ENCODE measurements at places on chromosomes 4 and X. TPM values are rescaled to one million over a fixed set of nuclear protein-coding genes. Genes with fewer than 3 reads are reported as not detected.

GRCh38 chrX:12421918-12422317 lies 283.6 kb downstream of the FRMPD4 start:
- DNase-seq: no peak

- DNase-seq: peak; percentile 62
Observed at GRCh38 chr4:153649572-153649991, 34.5 kb upstream of the TLR2 start.

DNA sequence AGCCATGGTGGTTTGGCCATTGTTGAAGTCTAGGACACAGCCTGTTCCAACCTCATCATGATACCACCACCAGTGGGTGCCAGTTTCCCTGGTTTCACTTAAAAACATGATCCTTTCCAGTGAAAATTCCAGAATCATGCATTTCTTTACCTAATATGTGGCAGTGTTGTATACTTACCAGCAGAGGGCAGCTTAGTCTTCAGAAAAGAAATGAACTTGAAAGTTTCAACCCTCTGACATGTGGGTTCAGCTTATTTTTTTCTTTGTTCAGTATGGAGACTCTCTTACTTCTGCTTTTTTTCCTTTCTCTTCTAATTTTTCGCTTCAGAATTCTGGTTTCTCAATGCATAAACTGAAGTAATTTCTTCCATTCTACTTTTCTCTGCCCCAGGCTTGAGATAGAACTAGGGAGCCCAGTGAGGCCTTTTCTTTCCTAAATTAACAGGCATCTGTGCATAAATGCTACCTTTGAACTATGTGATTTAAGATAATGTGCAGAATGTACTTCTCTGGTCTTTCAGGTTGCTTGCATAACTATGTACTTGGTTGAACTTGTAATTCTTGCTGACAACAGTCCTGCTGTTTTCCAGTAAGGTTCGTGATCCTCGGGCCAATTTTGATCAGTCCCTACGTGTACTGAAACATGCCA lies 10.7 kb downstream of the LIAS start:
- peak; percentile 85 for DNase-seq

Gene SLC34A2
- total RNA-seq: not detected

DNA sequence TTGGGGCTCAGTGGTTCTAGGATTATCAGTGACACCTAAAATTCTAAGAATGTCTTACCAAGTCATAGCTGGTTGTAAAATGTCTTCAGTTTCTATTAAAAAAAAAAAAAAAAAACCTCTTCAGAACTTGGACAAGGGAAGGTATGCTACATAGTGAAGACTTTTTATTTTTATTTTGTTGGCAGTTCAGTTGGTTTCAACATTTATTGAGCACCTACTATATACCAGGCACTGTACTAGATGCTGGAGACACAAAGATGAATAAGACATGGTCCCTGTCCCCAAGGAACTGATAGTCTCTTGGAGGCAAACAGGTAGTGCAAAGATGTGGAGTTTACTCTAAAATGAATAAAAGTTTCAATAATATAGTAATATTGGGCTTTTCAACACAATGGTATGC lies 8.9 kb upstream of the BBS7 start:
- no peak for DNase-seq

DNA sequence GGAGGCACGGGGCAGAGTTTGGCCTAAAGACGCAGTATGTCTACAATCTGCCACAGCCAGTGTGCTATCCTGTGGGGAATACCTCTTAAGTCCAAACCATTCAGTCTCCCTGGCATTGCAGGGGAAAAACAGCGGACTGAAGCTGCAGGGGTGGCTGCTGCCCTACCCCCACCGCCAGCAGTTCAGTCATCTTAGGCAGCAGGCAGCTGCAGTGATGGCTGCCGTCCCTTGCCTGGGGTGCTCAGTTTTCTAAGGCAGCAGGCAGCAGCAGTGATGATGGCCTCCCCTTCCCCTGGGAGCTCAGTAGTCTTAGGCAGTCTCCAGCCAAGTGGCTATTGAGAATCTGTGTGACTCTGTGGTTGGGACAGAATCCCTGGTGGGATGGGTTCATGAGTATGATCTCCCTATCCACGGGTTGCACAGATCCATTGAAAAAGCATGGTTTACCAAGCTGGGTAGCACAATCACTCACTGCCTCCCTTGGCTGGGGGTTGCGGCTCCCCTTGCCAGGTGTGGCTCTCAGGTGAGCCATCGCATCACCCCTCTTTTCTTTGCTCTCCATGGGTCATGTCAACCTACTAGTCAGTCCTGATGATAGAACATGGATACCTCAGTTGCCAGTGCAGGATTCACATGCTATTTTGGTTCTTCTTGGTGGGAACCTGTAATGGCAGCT lies 48.9 kb upstream of the GRID2 start:
- DNase-seq: no peak

- peak; percentile 53 for DNase-seq
Observed at GRCh38 chr4:87679449-87680169, 29.5 kb downstream of the DMP1 start.

Gene DMD
- total RNA-seq: not detected

DNA sequence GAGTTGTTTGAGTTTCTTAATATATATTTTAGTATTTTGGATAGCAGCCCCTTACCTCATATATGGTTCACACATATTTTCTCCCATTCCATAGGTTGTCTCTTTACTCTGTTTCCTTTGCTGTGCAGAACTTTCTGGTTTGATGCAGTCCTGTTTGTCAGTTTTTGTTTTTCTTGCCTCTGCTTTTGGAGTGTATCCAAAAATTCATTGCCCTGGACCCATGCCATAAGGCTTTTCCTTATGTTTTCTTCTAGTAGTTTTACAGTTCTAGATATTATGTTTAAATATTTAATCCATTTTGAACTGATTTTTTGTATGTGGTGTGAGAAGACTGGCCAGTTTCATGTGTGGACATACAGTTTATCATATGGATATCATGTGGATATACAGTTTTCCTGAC lies 58.5 kb upstream of the NUDT6 start:
- DNase-seq: no peak

Gene RAB40AL
- total RNA-seq: 0.40 TPM

GRCh38 chr4:86857341-86858052 lies 8.3 kb upstream of the SLC10A6 start:
- peak; percentile 72 for DNase-seq

GRCh38 chrX:137413190-137413589 lies 152.7 kb upstream of the ZIC3 start:
- DNase-seq: no peak

- peak; percentile 60 for DNase-seq
Observed at GRCh38 chr4:52984462-52984881, 122.4 kb downstream of the RASL11B start.

- DNase-seq: peak; percentile 75
Observed at GRCh38 chr4:165476214-165477098, 97.6 kb downstream of the CPE start.

DNA sequence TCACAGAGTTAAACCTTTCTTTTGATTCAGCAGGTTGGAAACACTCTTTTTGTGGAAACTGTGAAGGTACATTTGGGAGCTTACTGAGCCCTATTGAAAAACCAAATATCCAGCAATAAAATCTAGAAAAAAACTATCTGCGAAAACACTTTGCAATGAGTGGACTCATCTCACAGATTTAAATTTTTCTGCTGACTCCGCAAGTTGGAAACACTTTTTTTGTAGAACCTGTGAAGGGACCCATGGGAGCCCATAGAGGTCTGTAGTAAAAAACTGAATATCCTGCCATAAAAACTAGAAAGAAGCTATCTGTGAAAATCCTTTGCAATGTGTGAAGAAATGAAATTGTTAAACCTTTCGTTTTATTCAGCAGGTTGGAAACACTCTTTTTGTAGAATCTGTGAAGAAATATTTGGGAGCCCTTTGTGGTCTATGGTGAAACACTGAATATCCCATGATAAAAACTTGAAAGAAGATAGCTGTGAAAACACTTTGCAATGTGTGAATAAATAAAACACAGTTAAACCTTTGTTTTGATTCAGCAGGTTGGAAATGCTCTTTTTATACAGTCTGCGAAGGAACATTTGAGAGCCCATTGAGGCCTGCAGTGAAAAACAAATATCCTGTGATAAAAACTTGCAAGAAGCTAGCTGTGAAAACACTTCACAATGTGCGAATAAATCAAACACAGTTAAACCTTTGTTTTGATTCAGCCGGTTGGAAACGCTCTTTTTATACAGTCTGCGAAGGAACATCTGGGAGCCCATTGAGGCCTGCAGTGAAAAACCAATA lies 22.3 kb upstream of the DCUN1D4 start:
- DNase-seq: no peak

Gene HSPA4L
- total RNA-seq: 9.2 TPM

DNA sequence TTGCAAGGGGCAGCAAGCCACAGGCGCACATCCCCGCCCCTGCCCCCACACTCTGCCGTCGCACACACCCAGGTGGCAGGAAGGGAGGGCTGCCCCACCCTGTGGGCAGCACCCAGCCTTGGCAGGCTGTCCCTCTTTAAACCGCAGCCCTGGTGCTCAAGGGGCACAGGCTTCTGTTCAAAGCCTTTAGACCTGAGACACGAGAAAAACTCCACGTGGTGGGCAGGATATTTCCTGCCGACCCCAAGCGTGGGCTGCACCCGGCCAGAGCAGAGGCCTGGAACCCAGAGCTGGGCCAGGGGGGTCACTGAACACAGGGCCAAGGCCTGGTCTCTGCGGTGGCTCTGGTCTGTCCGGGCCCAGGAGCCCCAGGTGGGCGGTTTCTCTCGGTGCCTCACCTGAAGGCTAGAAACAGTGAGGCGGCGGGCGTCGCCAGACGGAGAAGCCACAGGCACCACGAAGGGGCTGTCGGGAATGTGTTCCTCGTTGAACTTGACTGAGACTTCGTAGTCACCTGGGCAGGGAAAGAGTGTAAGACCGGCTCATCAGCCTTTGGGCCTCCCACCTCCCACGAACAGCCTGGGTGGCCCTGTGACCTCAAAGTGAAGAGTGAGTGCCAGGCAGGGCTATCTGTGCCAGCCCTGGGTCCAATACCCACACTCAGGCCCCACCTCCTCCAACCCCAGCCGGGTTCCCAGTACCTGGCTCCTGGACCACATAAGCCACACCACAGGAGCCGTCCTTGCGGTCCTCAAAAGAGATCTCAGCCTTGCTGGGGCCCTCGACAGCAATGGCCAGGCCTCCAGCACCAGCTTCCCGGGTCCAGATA lies 23.0 kb downstream of the FLNA start:
- DNase-seq: no peak

DNA sequence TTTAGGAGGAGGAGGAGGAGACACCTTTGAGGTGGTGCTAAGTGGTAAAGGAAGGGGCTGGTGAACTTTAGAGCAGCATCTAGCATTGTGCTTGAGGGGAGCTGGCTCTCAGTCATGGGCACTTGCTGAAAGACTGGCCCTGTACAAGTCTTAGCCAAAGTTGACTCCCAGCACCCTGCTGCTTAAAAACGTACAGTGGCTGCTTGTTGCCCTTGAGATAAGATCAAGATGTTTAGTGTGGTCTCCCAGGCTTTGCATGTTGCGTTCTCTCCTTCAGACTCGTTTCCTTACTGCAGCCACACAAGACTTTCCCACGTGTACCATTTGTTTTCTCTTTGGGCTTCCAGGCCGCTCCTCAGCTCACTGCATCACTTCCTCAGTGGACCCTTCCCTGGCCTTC lies 1.8 kb downstream of the MED28 start:
- no peak for DNase-seq

GRCh38 chrX:153499341-153499740 lies 4.6 kb downstream of the BGN start:
- no peak for DNase-seq

Gene BTK
- total RNA-seq: not detected

DNA sequence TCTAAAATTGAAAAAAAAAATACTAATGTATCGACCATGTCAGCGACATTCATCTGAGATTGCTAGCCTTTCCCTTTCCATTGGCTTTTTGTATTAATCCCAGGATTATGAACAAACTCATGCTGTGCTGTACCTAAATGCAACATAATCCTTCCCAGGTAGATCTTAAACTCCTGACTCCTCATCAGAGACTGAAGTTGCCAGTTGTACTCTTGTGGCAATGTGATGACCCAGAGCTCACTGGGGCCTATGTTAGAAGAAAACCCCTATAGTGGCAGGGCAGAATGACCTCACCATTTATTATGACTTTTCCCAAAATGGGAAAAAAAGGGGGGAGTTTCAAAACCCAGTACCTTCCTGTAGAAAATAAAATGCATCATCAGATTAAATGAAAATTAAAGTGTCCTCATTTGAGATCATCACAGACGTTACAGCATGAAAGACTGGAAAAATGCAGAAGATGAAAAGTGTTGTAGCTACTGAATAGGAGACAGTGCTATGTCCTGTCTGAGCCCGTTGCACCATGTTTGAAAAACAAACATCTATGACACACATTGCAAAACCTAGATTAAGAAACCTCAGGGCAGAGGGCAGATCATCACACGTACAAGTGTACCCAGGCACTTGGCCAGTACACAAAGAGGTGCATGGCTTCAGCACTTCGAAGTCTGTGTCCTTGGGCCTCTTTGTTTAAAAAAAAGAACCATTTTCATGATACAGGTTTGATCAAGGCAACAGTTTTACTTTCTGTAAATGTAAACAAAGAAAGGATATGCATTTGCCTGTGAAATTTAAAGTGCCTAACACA lies 6.8 kb upstream of the ACSL4 start:
- peak; percentile 60 for DNase-seq

Gene ZNF732
- not detected for total RNA-seq

DNA sequence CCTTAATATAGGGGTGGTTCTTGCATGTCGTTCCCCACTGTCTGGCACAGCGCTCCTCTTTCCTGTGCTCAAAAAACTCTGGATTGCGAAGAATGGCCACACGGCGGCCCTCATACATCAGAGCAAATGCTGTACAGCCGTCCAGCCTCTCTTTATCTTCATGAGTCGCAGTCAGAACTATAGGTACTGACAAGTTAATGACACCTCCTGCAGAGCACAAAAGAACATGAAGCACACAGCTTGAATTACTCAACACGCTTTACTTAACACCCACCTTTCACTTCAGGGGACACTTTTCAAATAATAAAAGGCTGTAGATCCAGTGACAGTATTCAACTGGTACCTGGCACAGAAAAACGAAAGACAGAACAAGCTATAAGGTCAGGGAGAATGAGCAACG lies 65.3 kb downstream of the PAPSS1 start:
- DNase-seq: no peak

Gene NPY5R
- not detected for total RNA-seq

DNA sequence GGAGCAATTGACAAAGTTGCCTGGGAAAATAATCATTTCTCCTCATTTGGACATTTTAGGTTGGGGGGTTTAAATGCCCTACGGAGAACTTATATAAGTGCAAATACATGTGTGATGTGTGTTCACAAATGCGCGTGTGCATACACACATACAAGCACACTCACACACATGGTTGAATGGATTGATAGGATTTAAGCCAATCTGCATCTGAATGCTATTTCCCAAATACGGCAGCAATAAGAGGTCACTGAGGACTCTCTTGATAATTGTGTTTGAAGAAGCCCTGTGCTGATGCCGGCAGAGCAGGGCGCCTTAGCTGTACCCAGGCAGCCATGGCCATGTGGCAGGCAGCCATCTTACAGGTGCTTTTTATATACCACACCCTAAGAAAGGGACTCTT lies 165.3 kb upstream of the LEF1 start:
- DNase-seq: no peak
